ENCODE measurements at places on chromosomes 1 and 21.

- DNase-seq, result peak; percentile 63
Observed at GRCh38 chr1:153535242-153536011, at the start of gene S100A6. S100A6 (minus strand) TSS chr1:153535991; CDS start chr1:153535339, 652 bp downstream.

DNA sequence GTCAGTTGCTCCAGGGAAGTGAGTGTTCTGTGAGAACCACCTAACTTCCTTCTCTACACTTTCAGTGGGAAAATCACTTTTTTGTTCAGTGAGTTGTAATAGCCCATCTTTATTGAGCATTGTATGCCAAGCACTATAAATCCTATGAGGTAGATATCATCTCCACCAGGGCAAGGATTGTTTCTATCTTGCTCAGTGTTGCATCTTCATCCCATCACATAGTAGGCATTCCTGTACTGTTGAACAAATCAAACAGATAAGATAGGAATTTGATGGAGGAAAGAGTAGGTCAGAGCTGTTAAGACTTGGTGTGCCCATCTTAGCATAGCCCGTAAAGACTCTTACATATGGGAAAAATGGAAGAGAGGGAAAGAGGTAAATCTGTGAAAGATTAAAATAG is 2.9 kb upstream of the PIGV start:
- DNase-seq, result no peak

GRCh38 chr1:39361446-39361845 is 130.0 kb upstream of the BMP8A start:
- DNase-seq, result no peak

GRCh38 chr1:223711173-223711572 is 1.2 kb upstream of the CAPN2 start:
- peak; percentile 38 for DNase-seq

GRCh38 chr1:24093732-24094131 is 18.2 kb downstream of the MYOM3 start:
- DNase-seq, result no peak

DNA sequence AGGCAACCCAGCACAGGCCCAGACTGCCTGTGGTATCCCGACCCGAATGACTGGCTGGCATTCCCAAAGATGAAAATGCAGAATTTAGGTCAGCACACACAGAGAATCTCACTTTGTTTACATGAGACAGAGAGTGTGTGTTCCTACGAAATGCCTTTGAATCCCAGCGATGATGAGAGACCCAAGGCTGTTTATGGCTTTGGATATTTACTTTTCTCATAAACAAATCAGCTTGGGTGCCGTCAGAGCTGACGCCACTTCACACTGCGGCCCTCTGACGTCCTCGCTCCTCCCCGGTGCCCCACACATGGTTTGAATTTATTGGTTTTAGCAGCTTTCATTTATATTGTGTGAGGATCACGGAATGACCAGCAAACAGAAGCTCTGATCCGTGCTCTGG is 18.7 kb downstream of the TRABD2B start:
- peak; percentile 7 for DNase-seq

GRCh38 chr1:31904339-31905092 is 33.7 kb downstream of the PTP4A2 start:
- no peak for DNase-seq

DNA sequence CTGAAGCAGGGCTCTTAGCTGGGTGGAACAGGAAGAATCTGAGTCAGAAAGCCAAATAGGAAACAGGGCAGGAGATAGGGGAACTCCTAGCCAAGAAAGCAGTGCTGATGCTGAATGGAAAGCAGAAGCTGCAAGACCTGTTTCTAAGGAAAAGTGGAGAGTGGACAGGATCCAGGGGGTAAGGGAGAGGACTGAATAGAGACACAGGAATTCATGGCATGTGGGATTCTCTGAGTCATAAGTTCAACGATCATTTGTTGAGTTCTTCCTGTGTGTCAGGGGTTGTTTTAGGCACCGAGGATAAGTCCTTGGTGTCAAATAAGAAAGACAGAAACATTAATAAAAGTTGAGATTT is 153.8 kb upstream of the FGGY start:
- DNase-seq, result peak; percentile 63

GRCh38 chr1:236275061-236275460 is 6.7 kb downstream of the ERO1B start:
- no peak for DNase-seq

GRCh38 chr1:115908565-115909274 is 67.6 kb upstream of the SLC22A15 start:
- DNase-seq, result no peak

DNA sequence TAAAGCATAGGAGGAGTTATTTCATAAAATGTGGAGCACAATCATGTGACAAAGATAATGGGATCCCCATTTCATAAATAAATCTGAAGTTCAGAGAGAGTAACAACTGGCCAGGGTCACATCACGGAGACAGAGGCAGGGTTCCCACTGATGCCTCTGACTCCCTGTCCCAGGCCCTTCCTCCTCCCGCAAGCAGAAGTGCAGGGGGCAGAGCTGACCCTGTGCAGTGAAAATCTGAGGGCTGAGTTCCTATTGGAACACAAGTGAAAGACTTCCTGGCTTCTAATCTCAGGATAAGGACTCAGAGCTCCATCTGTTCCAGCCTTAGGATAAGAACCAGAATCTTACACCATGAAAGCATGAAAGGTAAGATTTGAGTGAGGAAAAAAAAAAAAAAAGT is 22.0 kb downstream of the SELL start:
- DNase-seq, result no peak

DNA sequence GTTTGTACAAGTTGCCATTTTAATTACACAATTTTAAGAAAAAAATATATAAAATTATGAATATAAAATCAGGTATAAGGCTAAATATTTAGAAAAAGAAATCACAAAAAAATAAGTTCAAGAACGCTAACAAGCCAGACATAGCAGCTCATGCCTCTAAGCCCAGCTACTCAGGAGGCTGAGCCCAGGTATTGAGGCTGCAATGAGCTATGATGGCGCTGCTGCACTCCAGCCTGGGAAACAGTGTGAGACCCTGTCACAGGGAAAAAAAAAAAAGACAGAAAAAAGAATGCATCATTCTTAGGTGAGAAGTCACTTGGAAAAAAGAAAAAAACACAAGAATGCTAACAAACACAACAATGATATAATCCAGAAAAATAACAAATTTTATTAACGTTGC is 112.3 kb upstream of the PRDX6 start:
- no peak for DNase-seq

DNA sequence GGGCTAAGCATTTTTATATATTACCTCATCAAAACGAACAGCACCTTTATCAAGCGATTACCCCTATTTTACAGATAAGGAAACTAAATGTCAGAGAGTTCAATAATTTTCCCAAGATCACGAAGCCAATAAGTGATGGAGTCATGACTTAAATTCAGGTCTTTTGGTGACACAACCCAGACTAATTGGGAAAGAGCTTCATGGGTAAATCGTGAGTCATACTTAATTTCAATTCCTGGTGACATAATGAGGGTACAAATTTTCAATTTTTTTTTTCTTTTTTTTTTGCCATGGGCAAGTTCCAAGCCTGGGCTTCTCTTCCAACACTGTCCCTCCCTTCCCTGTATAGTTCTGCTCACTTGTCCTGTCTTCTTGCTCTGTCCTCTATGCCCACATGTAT is 30.1 kb upstream of the IL10 start:
- peak; percentile 16 for DNase-seq

DNA sequence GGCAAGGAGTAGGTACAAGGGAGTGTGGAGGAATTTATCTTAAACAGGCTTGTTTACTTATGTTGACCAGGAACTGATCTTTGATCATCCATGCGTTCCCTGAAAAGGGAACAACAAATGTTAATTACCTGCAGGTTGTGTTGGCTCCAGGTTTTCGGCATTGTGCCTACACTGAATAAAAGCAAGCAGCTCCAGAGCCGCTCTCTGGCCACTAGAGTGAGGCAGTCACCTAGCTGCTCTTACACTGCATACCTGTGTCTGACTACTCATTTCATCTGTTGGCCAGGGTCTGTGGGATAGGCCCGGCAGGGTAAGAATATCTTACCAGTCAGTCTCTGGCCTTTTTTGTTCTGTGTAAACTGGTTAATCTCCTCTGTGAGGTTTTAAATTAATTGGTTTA is 183.6 kb downstream of the HFM1 start:
- no peak for DNase-seq

- DNase-seq, result peak; percentile 61
Observed at GRCh38 chr1:6870571-6870970, 85.3 kb downstream of the CAMTA1 start.

- DNase-seq, result no peak
Observed at GRCh38 chr21:39686646-39687468, 58.1 kb upstream of the IGSF5 start.

DNA sequence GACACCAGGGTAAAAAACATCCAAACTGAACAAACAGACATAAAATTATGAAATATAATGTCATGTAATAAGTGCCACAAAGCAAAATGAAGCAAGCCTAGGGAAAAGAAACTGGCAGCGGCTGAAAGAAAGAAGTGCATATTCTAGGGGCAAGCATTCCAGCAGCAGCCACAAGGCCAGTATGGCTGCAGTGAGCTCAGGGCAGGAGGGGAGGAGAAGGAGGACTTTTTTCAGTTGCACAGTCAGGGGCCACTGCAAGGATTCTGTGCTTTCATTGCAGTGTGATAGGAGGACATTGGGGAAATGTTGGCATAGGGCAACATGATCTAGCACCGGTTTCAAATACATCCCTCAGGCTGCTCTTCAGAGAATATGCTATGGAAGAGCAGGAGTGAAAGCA is 263.8 kb downstream of the NEGR1 start:
- DNase-seq, result no peak

GRCh38 chr1:183685112-183685713 is 32.1 kb upstream of the APOBEC4 start:
- DNase-seq, result peak; percentile 80

- DNase-seq, result no peak
Observed at GRCh38 chr1:248787430-248787829, 31.9 kb upstream of the LYPD8 start.

DNA sequence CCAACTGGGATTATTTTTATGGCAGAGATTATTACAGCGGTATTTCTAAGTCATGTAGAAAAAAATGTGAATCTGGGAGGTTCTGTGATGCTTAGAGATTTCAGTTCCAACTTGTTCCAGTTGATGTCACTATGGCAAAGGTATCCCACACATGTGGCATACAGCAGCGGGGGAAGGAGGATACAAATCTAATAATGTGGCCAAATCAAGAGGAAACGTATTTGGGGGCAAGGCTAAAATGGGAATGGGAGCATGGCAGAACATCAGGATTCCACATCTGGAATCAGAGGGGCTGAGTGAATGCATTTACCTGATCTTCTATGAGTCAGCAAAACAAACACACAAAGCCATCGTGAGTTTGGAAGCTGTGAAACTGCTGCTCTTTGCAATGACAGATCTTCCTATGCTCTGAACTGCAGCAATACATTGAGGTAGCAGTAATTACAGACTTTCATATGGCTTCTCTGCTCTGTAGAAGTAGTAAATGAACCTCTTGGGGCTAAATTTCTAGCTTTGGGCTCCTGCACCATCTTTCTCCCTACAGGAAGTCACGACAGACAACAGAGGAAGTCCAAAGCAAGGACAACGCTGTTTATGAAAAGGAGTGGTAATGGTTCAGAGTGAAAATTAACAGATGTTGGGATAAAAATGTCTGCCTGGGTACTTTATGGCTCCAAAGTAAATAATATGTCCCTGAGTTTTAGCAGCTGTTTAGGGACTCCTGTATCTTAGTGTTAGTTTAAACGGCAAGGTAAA is 55.5 kb downstream of the GABPA start:
- DNase-seq, result peak; percentile 70

DNA sequence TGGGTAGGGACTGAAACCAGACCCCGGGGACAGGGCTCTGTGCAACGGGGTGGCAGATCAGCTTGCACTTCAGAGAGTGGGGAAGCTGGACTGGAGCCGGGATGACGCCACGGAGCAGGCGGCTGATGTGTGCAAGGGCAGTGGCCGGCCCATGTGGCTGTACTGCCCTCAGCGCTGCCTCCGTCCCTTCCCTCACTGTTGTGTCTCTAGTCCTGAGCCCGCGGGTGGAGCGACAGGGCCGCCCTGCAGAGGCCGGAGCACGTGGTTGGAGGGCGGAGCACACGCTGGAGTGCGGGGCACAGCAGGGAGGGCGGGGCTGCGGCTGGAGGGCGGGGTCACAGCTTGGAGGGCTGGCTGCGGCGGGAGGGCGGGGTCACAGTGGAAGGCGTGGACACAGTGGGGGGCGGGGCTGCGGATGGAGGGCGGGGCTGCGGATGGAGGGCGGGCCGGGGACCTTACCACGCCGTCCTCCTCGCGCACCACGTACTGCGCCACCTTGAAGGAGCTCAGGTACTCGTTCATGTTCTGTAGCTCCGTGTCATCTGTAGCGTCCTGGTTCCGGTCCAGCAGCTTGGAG is 52.4 kb downstream of the CHD5 start:
- DNase-seq, result peak; percentile 72

- DNase-seq, result peak; percentile 64
Observed at GRCh38 chr1:23376890-23377811, 7.5 kb upstream of the ZNF436 start.

GRCh38 chr21:34333121-34333739 is 30.6 kb upstream of the KCNE2 start:
- DNase-seq, result peak; percentile 55

DNA sequence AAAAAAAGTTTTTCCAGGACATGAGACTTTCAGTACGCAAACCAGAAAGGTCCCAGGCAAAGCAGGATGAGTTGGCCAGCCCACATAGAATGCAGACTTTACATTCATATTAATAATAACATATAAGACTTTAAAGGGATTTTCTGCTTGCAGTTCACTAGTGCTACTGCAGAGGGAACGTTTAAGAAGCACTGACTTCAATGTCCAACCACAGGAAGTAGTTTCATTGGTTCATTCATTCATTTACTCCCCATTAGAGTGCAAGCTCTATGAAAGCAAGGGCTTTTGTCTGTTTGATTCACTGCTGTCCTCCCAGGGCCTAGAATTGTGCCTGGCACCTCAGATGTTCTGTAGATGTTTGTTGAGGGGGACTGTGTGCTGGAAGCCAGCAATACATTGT is 11.8 kb upstream of the SERINC2 start:
- peak; percentile 14 for DNase-seq

DNA sequence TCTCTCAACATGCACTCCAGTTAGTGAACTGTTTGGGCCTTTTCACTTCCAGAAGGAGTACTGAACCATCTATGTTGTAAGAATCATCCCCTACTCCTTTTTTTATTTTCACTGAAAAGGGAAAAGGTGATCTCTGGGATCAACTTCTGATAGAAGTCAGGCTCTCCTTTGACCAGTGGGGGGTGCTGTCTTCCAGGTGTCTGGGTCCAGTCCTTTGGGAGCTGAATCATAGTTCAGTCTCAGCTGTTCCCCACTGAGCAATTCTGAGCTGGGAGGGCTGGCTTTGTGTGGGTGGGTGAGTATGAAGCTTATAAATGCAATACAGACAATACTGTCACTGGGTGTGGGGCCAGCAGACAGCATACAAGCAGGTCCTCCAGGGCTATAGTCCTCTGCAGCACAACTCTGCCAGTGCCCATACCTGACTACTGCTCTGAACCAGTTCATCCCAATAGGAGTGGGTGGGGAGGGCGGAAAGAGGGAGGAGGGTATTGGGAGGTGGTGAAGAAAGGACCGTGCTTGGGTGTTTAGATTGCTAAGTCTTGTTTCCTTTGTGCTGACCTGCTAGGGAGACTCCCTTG is 12.5 kb upstream of the SARS1 start:
- DNase-seq, result peak; percentile 83

GRCh38 chr1:48114596-48115382 is 107.7 kb upstream of the SLC5A9 start:
- no peak for DNase-seq

Measured in adipocyte (in vitro differentiated cells).